MG63 (cell line): ENCODE measurements at places on chromosomes 3 and 15. TPM values are rescaled to one million over a fixed set of nuclear protein-coding genes. Genes with fewer than 3 reads are reported as not detected.

DNA sequence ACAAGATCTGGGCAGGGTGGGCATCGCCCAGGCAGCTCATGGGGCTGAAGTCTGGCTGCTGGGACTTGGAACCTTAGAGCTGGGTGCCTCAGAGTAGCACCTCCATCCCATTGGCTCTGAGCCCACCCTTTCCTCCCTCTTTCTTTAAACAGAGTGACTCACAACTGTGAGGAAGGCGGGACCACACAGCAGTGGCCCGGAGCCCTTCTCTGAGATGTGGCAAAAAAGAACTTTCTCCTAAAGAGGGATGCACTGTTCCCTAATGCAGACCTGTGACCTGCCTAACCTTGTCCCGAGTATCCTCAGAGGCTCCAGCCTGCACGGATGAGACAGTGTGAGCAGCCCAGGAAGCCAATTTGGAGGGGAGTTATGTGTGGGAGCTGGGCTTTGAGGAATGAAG is 23.6 kb downstream of the PRR20G start:
- peak; percentile 65 for DNase-seq

- no peak for DNase-seq
Measured at GRCh38 chr15:69555080-69555479, 102.5 kb downstream of the RPLP1 start.

- no peak for DNase-seq
Measured at GRCh38 chr3:41751597-41751996, 210.3 kb downstream of the ULK4 start.

The FETUB gene
- total RNA-seq: not detected in 2 replicates
